CD4-positive, alpha-beta T cell (primary cell): ENCODE measurements at places on chromosomes 1 and 21. TPM values are rescaled to one million over a fixed set of nuclear protein-coding genes. Genes with fewer than 3 reads are reported as not detected.

ANKRD45 gene
- not detected for total RNA-seq

MAP3K21 gene
- total RNA-seq: 0.99 TPM

KIRREL1 gene
- not detected for total RNA-seq

LIX1L gene
- total RNA-seq: 21.4 TPM

GPR25 gene
- 3.3 TPM for total RNA-seq

ETNK2 gene
- 11.7 TPM for total RNA-seq

C8A gene
- not detected for total RNA-seq

CRP gene
- total RNA-seq: not detected

RGS4 gene
- not detected for total RNA-seq

BMP8B gene
- not detected for total RNA-seq

PAFAH2 gene
- total RNA-seq: 8.1 TPM

FCRL2 gene
- 0.11 TPM for total RNA-seq

JUN gene
- total RNA-seq: 585 TPM

OR6N1 gene
- not detected for total RNA-seq

CBS gene
- 0.39 TPM for total RNA-seq

KRTAP11-1 gene
- not detected for total RNA-seq

SPRR2E gene
- total RNA-seq: not detected

KDM5B gene
- total RNA-seq: 84.7 TPM

LRRC53 gene
- total RNA-seq: not detected

NOS1AP gene
- total RNA-seq: not detected

FOXO6 gene
- total RNA-seq: 1.2 TPM

ATAD3C gene
- total RNA-seq: 0.28 TPM

IBA57 gene
- 19.9 TPM for total RNA-seq

HHAT gene
- total RNA-seq: 3.3 TPM

DNAI4 gene
- 8.8 TPM for total RNA-seq

SAMD11 gene
- not detected for total RNA-seq

DRAXIN gene
- 0.08 TPM for total RNA-seq

FAM72D gene
- total RNA-seq: not detected

HAPLN2 gene
- total RNA-seq: 0.44 TPM

ANKRD65 gene
- total RNA-seq: not detected

PGBD5 gene
- not detected for total RNA-seq

L1TD1 gene
- total RNA-seq: 0.06 TPM

DNAJC6 gene
- total RNA-seq: 2.5 TPM

CDC20 gene
- 1.1 TPM for total RNA-seq

CELA2B gene
- not detected for total RNA-seq

SLC30A1 gene
- 6.0 TPM for total RNA-seq

KRTAP20-2 gene
- total RNA-seq: not detected

DMRTB1 gene
- total RNA-seq: not detected

HRNR gene
- total RNA-seq: not detected

S100A12 gene
- total RNA-seq: 5.5 TPM

ERICH3 gene
- total RNA-seq: not detected

C4BPA gene
- not detected for total RNA-seq

ERRFI1 gene
- total RNA-seq: 3.6 TPM

CHIT1 gene
- total RNA-seq: 0.58 TPM

SPAG17 gene
- total RNA-seq: not detected

IGSF5 gene
- total RNA-seq: not detected

GSTM5 gene
- 0.20 TPM for total RNA-seq

OR2T2 gene
- total RNA-seq: not detected

MFSD2A gene
- 2.5 TPM for total RNA-seq

SLC22A15 gene
- 0.22 TPM for total RNA-seq

SLAMF7 gene
- 0.78 TPM for total RNA-seq
